ENCODE measurements at places on chromosomes 6 and 20.

DNA sequence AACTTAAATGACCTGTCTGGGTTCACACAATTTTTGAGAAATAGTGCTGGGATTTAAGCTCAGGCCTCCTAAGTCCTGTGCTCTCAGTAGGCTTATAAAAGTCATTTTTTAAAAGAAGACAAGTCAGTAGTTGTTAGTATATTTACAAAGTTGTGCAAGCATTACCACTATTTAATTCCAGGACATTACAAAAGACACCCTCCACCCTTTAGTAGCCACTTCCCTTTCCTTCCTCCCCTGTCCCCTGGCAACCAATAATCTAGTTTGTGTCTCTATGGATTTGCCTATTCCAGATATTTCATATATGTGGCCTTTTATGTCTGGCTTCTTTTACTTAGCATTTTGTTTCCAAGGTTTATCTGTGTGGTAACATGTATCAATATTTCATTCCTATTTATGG is 37.6 kb downstream of the HMGN3 start:
- no peak for DNase-seq

DNA sequence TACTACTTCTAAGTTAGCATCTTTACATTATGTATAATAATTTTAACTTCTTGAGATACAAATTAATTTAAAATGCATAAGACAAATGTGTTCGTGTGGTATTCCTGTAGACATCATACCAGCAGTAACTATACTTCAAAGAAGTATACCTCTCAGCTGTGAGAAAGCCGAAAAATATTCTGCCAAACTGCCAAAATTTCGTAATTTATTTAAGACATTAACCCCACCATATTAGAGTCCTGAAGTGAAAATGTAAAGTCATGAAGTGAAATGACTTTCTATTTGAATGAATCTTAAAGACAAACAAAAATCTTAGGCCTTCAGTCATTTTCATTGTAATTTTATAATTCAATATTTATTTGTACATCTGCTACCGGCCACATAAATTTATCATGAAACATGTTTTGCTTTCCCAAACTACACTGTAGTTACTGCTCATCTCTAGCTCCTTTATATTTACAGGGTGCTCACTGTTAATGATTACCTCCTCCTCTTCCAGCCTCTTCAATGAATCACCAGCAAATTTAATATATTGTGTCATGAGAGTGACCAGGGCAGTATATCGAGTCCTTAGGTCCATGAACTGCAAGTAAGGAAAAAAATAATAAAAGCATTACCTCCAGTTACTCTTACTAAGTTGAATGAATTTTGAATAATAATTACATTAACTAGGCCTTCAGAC is 18.5 kb downstream of the DST start:
- DNase-seq = no peak

GRCh38 chr6:165655191-165655590 is 7.8 kb downstream of the PDE10A start:
- no peak for DNase-seq

DNA sequence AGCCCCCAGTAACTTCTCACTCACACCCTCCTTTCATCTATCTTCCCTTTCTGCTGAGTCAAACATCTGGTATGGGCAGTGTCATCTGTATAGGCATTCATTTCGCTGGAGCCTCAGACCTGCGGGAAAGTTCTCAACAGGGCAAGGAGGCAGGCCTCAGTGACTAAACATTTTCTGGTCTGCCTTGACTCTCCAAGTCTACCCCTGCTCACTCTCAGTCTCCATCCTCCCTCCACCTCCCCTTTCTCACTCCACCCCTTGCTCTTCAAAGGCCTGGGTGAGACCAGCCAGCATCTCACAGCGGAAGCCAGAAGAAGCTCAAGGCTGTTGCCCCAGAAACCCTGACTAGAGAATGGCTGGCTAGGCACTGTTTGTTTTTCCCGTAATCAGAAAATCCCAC is 105.0 kb upstream of the BEND6 start:
- no peak for DNase-seq

DNA sequence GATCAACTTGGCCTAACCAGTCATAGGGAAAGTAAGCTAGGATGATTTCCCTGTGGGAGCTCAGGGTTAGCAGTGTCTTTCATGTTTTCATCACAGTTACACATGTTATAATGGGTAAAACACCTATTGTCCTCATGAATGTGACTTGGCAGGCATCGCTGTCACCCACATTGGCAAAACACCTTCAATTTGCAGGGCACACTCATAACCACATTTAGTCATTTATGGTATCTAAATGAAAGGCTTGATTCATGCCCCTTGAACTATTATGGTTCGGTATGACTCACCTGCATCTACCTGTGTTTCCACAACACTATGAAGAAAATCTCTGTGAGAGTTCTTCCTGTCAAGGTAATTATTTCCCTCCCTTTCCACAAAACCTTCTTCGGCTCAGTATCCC is 49.2 kb downstream of the FRK start:
- peak; percentile 49 for DNase-seq

- no peak for DNase-seq
These were observed 4.2 kb upstream of the VARS1 start for GRCh38 chr6:31799781-31800180.

DNA sequence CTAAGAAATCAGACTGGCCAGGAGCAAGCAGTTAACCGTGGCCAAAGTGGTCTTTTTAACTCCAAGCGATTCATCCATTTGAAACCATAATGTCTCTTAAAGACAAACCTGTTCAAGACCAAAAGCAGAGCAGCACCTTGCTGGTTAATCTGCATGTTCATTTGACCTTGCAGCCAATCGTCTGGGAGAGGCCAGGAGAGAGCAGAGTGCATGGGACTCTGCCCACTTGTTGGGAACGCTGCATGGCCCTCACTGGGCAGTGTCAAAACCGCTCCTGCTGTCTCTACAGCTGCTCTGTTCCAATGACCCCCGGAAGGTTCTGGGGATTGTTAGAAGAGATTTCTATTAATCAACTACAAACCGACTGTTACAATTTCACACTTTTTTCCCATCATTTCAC is 79.6 kb downstream of the OLIG3 start:
- no peak for DNase-seq

GRCh38 chr20:48054051-48054450 is 268.8 kb upstream of the SULF2 start:
- no peak for DNase-seq

GRCh38 chr6:88301888-88302768 is 136.0 kb upstream of the CNR1 start:
- no peak for DNase-seq

DNA sequence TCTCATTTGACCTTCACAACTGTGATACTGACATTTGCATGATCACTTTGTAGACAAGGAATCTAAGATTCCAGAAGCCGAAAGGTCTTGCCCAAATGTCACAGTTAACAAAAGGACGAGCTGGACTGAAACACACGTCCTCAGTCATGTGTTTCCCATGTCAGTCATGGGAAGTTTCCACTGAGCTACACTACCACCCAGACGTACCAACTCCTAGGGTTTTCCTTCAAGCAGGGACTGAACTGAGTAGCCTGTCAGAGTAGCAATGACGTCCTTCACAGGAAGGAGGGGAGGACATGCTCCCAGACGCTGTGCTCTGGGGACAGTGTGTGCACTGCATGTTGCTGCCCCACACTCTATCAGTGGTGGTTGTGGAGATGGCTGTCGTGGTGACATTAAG is 215.8 kb upstream of the SMLR1 start:
- DNase-seq = no peak

DNA sequence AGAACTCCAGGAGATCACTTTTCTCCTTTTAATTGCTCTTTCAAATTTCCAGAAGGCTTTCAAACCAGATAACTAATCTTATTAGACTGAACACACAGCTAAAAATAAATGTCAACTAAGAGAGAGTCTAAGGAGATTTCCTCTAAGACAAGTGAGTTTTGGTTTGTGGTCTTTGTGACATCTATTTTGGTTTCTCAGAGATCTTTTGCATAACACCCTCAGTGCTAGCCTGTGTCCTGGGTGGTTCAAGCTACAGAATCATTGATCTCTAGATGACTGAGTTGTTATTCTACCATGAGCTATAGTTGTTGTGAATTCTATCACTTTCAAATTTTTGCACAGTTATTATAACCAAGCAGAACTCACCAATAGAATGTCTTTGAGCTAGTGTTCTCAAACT is 49.1 kb upstream of the PLCB4 start:
- no peak for DNase-seq

GRCh38 chr20:21232546-21233280 is 70.4 kb upstream of the XRN2 start:
- DNase-seq = no peak

DNA sequence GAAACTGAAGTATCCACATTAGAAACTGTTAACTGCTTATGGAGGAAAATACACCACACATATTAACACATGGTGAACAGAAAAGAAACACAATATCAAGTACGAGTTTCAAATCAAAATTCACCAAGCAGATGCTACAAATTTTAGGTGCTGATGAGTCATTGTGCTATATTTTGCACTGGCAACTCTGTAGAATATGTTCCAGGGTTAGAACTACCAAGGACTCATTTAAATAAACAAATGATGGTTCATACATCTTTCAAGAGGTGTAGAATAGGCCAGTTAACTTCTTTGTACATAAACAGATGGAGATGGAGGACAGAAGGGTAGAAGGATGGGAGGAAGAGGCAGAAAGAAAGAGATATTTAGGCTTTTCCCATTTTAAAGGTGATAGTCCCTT is 184.9 kb downstream of the ARHGAP18 start:
- no peak for DNase-seq

GRCh38 chr20:40980106-40980827 is 48.4 kb upstream of the TOP1 start:
- no peak for DNase-seq

DNA sequence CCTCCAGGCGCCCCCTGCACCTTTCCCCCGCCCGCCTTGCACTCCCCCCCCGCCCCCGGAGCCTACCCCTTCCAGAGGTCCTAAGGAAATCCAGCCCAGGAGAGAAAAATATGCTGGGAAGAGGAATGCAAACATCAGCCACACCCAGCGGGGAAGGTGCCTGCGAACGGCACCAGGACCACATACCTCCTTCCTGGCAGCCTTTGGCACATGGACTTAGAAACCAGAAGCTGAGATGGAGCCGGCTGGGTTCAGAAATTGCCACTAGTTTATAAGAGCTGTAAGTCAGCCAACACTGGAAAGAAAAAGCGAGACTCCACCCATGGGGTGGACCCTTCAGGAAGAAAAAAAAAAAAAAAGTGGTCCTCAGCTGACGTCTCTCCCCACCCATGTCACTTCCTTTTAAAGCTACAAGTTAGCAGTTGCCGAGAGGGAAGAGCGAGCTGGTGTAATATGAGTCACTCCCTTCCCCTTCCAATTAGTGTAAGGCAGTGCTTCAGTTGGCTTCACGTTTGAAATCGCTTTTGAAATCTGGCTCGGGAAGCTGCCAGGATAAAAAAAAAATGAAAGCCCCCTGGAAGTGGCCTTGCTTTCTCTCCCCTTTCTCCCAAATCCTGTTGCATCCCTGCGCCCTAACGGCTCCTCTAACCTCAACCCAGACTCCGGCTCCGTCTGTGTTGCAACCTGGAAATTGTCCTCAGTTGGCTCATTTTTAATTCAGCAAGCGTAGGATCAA is at the start of gene AGPAT4:
AGPAT4 (minus strand) TSS at position 310 of the 736 bp plus-strand sequence. CDS start 41,848 bp downstream, outside the sequence.
- peak; percentile 59 for DNase-seq

DNA sequence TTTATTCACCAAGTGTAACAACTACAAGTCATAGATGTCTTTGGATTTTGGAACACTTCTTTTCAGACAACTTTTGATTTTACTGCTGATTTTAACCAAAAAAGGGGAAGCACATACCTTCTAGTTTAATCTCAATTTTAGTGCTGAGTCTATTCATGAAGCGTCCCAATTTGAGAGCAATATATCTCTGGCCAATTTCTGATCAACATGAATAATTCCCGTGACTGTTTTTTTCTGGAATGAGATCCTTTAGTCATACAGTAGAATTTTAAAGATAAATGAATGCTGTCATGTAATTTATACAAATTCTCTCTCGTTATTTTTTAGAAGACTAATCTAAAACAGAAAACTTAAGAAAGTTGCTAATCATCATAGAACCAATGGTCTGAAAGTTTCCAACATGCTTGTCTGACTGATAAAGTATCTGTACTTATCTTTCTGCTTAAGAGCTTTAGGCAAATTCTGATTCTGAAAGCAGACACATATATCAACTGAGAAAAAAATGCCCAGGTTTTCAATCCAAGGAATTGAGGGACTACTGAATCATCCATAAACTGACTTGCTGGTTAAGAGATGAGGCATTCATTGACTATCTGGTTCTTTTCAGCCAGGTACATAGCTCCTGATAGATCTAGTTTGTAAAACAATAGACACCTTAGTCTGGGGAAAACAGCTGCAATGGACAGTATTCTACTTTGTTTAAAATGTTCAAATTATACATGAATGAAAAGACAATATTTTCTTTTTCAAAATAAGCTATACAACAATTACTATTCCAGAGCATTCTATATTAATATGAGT is 657.5 kb downstream of the RFPL4B start:
- no peak for DNase-seq

- DNase-seq = peak; percentile 38
These were observed 7.9 kb downstream of the EXOC2 start for GRCh38 chr6:684831-685636.

DNA sequence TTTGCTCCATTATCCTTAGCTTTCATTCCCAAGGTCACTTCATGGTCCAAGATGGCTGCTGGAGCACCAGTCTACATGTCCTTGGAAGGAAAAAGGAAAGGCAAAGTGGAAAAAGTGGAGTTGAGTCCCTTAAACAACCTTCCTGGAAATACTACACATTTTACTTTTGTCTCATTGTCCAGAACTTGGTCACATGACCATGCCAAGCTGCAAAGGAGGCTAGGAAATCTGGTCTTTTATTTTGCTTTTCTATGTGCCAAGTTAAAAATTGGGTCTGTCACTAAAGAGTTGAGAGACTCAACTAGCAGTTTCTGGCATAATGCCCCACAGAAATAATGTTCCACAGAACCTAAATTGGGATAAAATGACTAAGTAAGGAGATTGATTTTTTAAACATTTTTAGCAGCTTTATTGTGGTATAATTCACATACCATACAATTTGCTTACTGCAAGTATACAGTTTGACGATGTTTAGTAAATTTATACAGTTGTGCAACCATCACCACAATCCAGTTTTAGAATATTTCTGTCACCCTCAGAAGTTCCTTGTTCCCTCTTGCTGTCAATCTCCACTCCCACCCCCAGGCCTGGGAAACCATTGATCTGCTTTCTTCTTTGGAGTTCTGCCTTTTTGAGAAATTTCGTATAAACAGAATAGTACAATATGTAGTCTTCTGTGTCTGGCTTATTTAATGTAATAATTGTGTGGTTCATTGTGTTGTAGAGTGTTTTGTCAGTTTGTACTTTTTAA is 5.6 kb upstream of the CHD6 start:
- DNase-seq = no peak

GRCh38 chr6:135250234-135250633 is 69.1 kb downstream of the MYB start:
- DNase-seq = no peak

GRCh38 chr6:6900569-6901204 is 207.1 kb upstream of the RREB1 start:
- no peak for DNase-seq

Data from stimulated activated CD8-positive, alpha-beta memory T cell treated with anti-CD3 and anti-CD28 coated beads, Interleukin-4, amount 100 ng/mL, for 48 hours (primary cell).